ENCODE measurements at places on chromosomes 6 and 20.

DNA sequence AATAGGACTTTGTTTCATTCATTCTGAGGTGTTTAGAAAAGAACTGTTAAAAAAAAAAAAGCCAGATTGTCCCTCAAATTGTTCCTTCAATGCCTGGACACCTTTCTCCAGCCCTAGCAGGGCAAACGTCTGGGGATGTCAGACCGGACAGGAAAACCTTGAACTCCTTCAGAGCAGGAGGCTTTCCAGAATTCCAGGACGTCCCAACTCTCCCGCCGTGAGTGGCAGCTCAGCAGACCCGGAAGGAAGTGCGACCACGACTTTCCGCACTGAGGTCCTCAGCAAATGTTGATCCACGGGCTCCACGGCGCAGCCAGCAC lies 139.1 kb downstream of the DLL1 start:
- no peak for DNase-seq

GRCh38 chr20:10987651-10988383 lies 314.0 kb upstream of the JAG1 start:
- DNase-seq: no peak

DNA sequence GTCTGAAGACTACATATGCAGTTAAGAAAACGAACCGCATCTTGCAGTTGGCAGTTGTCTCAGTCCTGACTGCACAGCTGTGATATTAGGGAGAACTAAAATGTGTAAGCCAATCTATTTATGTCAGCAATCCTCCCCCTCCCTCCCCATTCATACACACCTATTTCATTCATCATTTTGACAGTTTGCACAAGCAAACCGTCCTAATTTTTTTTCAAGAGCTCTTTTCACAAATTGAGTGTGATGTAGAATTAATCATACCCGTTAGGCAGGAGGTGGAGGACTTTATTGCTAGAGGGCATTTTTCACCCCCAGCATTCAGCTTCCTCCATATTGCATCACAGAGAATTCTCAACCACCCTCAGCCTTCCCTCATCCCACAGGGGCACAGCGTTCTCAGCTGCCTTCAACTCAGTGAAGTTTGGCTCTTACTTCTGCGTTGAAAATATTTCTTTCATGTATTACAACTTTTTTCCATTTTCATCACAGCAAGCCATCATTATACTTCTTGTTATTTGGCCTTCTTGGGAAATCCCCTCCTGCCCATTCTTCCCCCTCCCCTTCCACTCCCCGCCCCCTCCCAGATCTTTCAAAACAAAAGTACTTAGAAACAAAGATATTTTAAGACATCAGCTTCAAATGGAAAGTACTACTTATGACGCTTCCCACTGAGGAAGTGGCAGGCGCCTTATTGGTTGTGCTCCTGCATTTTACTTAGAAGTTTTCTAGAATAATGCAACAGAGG lies 37.5 kb downstream of the NOX3 start:
- peak; percentile 22 for DNase-seq

GRCh38 chr20:38126932-38127621 lies 38.0 kb downstream of the TGM2 start:
- DNase-seq: no peak

- no peak for DNase-seq
These were observed 5.6 kb downstream of the BRD2 start for GRCh38 chr6:32974016-32974333.

- no peak for DNase-seq
These were observed 32.7 kb upstream of the CST1 start for GRCh38 chr20:23783447-23783846.

- DNase-seq: no peak
These were observed 41.4 kb downstream of the INSM1 start for GRCh38 chr20:20409331-20409730.

GRCh38 chr6:10759312-10759839 lies 11.8 kb downstream of the TMEM14B start:
- no peak for DNase-seq

- no peak for DNase-seq
These were observed 57.7 kb downstream of the SNX5 start for GRCh38 chr20:17910828-17911294.

- DNase-seq: no peak
These were observed 703.8 kb downstream of the RFPL4B start for GRCh38 chr6:113050979-113051378.

- no peak for DNase-seq
These were observed 55.0 kb upstream of the HLA-A start for GRCh38 chr6:29887330-29887818.

DNA sequence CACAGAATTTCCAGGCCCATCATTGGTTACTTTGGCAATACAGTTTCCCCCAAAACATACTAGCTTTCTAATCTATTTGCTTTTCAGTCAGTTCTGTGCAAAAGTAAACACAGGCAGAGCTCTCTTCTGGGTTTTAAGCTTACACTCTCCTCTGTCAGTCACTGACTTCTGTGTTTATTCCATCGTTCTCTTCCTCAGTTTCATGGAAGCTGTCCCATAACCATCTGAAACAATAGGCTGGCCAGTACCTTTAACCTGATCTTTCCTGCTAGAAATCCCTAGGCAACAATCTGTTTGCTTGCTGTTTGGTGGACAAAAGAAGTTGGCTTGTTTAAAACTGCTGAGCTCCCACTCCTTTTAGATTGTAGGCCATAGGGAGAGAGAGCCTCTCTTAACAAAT lies 431.5 kb downstream of the HACE1 start:
- no peak for DNase-seq

DNA sequence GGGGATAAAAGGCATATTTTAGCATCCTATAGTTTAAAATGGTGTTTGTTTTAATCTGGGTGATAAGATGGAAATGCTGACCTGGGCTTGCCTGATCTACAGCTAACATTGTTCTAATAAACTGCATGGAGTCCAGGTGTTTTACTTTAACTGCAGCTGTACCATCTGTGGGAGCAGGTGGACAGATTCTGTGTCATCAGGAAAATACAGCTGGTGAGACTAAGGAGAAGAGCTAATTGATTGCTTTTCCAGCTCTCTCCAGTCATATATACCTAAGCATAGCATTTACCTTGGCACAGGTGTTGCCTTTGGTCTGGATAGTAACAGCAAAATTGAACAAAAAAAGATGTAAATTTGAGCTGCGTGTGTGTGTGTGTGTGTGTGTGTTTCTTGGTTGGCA lies 31.6 kb downstream of the CBFA2T2 start:
- DNase-seq: no peak

DNA sequence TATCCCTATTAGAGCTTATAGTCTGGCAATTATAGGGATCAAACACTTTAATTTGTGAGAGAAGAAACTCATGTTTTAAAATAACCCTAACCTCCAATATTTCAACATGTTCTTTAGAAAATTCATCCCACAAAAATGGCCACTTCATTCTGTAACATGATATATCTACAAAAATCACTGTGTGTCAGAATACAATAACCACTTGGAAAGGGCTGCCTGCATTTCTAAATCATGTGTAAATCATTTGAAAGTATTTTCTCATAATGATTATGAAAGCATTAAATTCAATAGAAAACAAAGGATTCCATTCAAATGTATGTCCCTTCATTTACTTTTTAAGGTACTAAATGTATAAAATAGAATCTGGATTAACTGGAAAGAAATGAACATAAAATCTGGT lies 101.4 kb upstream of the NHSL1 start:
- no peak for DNase-seq

DNA sequence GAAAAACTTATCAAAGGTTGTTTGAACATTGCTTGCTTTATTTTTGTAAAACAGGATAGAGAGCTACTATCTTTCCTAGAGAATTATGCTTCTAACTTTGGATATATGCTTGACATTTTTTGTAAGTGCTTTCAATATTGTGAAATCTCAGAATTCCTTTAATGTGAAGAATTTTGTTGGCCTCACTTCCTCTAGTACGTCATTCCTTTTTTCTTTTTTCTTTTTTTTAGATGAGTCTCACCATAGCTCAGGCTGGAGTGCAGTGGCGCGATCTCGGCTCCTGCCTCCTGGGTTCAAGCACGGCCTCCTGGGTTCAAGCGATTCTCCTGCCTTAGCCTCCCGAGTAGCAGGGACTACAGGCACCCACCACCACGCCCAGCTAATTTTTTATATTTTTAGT lies 668.1 kb downstream of the RFPL4B start:
- DNase-seq: no peak

DNA sequence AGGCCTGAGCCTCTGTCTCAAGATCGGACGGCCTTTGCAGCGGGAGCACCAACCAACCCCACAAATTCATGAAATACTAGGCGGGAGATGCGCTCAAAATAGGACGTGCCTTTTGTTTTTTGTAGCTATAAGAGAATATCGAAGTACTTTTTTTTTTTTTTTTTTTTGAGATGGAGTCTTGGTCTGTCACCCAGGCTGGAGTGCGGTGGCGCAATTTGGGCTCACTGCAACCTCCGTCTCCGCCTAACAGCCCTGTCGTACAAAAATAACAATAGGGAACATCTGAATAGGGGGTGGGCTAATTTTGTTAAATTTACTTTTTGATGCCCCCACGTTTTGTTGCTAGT lies 5.9 kb upstream of the TUBB2A start:
- no peak for DNase-seq

GRCh38 chr6:128241216-128241615 lies 279.2 kb downstream of the PTPRK start:
- no peak for DNase-seq

- DNase-seq: no peak
These were observed 10.5 kb upstream of the KIAA1755 start for GRCh38 chr20:38270869-38271605.

DNA sequence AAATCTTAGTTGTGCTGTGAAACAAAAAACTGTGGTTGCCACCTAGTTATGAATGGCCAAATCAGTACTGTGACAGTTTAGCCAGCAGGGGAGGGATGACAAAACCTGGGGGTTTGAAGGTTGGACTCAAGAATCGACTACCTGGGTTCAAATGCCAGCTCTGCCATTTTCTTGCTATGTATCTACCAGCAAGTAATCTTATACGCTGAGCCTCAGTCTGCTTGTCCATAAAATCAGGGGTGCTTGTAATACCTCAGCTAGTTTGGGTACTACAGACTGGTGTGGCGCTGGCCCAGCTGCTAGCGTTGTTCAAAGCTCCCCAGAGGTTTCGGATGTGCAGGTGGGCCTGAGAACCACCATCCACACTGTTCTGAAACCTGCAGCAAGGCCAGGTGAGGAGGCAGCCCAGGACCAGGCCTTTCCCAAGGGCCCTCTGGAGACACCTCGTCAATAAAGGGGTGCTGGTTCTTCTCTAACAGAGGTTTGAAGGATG lies 40.4 kb downstream of the TRAM2 start:
- DNase-seq: no peak

Data from stimulated activated CD8-positive, alpha-beta memory T cell treated with anti-CD3 and anti-CD28 coated beads, Interleukin-4, amount 100 ng/mL, for 1 hour (primary cell).